ENCODE measurements at places on chromosomes 16 and 17.

- DNase-seq = no peak
These were observed 352.3 kb upstream of the CDH5 start for GRCh38 chr16:66014221-66014620.

GRCh38 chr17:2853283-2854142 is 57.3 kb downstream of the RAP1GAP2 start:
- no peak for DNase-seq

GRCh38 chr16:48350736-48351135 is 34.5 kb downstream of the SIAH1 start:
- DNase-seq = no peak

GRCh38 chr17:34151102-34151501 is 104.0 kb upstream of the CCL2 start:
- no peak for DNase-seq

DNA sequence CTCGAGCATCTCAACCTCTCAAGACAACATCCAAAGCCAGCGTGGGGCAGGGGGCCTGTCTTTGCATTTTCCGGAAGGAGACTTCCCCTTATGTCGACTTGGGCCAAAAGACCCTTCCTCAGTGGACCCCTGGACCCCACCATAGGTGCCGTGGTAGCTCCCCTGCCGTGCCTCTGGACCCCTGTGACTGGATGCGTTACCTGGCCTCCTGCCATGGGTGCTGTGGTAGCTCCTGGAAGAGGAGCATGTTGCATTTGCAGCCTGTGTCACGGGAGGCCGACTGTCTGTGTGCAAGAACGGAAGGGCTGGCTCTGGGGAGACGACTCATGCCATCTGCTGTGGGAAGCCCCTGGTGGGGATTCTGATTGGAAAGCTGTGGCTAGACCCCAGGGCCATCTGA is 130.1 kb downstream of the FOXL1 start:
- DNase-seq = no peak

- no peak for DNase-seq
These were observed 14.0 kb upstream of the TMEM94 start for GRCh38 chr17:75442168-75443103.
